ENCODE measurements at places on chromosomes 12 and 14.

DNA sequence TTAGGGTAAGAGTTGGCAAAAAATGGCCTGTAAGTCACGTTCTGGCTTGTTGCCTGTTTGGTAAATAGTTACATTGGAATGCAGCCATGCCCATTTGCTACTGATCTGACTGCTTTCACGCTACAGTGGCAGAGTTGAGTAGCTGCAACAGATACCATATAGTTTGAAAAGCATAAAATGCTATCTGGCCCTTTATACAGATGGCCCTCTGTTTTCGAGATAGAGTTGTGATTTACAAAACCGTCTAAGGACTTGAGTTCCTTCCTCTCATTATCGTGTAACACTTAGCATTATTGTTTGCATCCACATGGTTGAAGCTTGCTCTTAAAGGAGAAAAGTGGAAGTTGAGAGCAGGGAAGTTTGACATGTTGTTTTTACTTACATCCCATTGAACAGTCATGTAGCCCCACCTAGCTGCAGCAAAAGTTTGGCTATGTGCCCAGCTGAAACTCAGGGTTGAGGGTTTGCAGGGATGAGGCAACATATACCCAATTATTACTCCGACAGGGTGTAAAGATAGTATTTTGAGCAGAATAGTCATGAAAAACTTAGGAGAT lies 11.3 kb upstream of the SCFD1 start:
- DNase-seq: no peak

- DNase-seq: no peak
Observed at GRCh38 chr14:101047326-101047725, 143.8 kb upstream of the RTL1 start.

DNA sequence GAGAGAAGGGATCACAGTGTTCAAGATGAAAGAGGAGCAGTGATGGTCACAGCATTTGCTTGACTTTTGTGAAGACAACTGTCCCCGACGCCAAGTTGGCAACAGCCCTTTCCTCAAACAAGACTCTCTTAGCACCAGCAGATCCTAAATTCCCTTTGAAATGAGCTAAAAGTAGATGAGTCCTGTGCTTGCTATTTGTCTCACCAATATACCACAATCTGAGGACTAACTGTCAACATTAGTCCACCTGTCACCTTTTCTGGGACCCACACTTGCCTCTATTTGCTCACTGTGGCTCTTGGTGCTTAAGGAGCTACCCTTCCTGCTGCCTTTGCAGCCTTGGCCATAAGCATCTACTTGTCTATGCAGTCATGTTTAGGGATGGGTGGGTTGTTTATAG lies 47.4 kb upstream of the COL2A1 start:
- DNase-seq: no peak

DNA sequence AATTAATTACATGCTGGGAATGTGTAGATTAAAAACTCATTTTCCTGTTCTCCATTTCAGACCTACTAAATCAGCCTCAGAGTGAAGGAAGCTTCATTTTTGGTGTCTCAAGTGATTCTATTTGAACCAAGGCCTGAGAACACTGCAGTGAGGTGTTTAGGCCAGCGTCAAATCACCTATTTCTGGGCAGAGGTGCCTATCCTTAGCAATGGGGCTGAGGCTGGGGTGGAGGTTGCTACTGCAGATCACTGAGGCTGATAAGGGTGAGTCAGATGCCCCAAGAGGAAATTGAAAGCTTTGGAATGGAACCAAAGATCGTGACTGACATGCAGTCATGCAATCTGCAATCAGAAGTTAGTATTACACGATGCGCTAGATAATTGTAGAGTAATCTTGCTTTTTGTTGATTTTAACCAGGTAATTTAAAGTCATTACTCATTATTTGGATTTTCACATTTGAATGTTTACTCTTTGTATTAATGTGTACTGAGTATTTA lies 4.4 kb downstream of the TXNRD1 start:
- DNase-seq: no peak

DNA sequence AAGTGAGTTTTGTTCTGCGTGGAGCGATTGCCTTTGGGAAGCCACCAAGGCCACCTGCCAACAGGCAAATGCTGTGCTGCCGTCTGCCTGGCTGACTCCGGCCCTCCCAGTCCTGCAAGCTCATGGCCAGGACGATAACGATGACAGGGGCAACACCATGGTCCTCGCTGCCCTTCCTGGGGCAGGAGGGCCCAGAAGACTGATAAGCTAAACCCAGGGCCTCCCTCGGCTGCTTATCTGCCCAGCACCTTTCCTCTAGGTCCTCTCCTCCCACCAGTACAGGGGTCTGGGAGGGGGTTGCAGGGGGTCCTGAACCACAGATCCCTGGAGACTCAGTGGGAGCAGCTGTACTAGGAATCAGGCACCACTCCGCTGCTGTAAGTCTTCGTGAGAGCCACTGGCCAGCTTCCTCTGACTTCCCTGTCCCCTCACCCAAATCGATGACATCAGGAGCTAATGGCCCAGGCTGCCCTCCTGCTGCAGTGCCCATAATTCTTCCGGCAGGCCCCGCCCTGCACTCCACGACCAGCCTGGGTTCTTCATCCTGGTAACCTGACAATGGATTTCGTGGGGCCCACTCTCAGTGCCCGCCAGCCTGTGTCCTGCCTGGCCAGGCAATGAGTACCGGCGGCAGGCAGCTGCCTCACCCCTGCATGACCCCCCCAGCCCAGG lies 5.1 kb downstream of the ANKRD9 start:
- DNase-seq: no peak

DNA sequence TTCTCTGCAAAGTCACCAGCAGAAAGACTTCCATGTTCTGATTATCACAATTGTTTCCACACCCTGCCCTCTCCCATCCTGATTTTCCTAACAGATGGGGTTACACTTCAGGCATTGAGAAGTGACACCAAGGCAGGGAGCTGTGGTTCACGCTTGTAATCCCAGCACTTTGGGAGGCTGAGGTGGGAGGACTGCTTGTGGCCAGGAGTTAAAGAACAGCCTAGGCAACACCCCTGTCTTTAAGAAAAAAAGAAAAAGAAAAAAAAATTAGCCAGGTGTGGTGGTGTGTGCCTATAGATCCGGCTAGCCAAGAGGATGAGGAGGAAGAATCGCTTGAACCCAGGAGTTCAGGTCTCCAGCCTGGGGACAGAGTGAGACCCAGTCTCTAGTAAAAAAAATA lies 5.2 kb downstream of the PPP1CC start:
- DNase-seq: no peak

DNA sequence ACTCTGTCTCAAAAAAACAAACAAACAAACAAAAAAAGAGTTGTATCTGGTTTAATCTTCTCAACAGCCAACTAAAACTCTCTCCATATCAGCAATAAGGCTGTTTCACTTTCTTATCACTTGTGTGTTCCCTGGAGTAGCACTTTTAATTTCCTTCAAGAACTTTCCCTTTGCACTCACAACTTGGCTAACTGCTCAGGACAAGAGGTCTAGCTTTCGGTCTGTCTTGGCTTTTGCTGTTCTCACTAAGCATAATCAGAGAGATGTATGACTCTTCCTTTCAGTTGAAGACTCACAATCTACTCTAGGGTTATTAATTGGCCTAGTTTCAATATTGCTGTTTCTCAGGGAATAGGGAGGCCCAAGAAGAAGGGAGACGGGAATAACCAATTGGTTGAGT lies 12.3 kb downstream of the NEMP1 start:
- no peak for DNase-seq

GRCh38 chr14:85221832-85222231 lies 308.1 kb upstream of the FLRT2 start:
- DNase-seq: no peak

GRCh38 chr14:54503486-54503885 lies 6.2 kb upstream of the CGRRF1 start:
- no peak for DNase-seq

DNA sequence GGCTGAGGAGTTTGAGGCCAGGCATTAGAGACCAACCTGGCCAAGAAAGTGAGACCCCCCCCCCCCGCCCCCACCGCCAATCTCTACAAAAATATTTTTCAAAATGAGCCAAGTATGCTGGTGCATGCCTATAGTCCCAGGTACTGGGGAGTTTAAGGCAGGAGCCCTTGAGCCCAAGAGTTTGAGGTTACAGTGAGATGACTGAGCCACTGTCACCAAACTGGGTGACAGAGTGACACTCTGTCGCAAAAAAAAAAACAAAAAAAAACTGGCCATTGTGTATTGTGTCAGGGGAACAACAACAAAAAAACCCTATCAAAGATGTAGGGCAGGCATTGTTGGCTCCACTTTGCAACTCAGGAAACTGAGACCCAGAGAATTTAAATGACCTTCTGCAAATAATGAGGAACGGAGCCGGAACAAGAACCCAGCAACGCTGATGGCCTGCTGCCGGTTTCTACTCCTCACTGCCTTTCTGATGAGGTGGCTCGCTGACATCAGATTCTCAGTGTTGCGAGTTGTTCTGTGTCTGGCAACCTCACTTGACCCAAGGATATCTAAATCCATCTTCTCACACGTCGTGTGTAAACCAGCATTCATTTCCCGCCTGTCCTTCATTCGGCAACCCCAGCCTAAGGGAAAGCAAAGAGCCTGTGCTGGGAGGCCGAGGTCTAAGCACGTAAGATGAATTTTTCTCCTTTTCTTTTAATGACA lies 195.2 kb upstream of the CRY1 start:
- DNase-seq: no peak

GRCh38 chr14:68222154-68222553 lies 402.6 kb downstream of the RAD51B start:
- DNase-seq: no peak

- DNase-seq: no peak
Observed at GRCh38 chr12:74031045-74031444, 506.6 kb upstream of the ATXN7L3B start.

DNA sequence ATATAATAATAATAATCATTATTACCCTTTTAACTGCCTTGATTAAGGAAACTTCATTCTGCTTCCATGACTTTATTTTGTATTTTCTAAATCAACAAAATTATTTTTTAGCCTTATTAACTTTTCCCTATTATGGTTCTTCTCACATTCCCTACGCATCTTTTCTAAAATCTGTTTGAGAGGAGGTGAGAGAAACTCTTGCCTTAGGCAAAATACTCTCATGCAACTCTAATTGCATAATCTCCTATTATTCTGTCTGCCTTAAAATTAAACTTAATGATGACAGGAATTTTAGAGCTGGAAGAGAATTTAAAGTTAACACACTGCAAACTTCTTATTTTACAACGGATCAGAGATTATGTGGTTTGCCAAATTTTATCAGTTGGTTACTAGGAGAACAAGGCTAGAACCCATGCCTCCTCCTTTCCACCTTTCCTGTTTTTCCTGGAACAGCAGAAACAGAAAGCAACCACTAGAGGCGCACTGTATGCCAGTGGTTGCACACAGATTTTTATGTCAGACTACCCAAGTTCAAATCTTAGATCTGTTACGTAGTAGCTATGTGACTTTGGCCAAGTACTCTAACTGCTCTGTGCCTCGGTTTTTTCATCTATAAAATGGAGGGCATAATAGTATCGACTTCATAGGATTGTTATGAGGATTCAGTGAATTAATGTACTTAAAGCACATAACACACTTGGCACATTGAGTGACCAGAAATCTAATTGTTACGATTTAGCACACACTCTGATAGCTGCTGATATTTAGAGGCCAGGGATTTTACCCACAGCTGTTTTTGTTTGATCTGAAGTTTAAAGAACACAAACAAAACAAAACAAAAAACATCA lies 4.3 kb upstream of the BRMS1L start:
- DNase-seq: no peak

GRCh38 chr12:26767116-26767515 lies 65.9 kb downstream of the ITPR2 start:
- no peak for DNase-seq

DNA sequence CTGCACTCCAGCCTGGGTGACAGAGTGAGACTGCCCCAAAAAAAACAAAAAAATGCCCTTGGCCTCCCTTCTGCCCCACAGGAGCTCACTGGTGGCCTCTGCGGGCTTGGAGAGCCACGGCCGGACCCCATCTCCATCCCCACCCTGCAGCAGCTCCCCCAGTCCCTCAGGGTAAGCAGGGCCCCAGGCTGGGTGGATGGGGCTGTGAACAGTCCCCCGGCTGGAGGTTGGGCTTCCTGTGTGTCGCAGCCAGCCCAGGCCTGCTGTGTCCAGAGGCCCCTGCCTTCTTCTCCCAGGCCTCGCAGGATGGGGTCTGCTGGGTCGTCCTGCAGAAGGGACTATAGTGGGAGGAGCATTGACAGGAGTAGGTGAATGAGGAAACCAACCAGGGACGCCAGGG lies 15.4 kb upstream of the PUS1 start:
- DNase-seq: no peak

DNA sequence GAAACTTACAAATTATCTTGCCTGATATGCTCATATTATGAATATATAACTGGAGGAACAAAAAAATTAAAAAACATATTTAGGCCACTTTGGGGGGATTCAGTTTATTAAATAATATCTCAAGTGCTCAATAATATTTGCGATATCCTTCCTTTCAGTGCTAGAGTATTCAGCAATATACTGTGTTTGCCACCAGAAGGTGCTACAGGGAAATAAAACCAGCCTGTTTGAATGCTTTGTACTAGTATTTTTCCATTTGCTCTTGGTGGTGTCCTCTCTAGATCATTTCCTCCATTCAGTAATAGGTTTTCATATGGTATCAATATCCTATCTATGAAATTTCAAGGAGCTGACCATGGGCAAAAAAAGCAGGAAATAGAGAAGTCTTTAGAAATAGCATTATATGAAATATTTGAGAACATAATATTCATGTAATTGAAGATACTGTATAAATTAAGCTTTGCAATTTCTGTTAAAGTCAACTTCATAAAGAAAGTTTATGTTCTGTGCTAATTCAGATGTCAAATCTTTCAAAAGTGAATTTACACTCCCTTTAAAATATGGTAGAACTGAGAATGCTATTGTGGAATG lies 106.2 kb upstream of the NAV3 start:
- DNase-seq: no peak

- no peak for DNase-seq
Observed at GRCh38 chr14:22973217-22974032, 8.9 kb downstream of the AJUBA start.

DNA sequence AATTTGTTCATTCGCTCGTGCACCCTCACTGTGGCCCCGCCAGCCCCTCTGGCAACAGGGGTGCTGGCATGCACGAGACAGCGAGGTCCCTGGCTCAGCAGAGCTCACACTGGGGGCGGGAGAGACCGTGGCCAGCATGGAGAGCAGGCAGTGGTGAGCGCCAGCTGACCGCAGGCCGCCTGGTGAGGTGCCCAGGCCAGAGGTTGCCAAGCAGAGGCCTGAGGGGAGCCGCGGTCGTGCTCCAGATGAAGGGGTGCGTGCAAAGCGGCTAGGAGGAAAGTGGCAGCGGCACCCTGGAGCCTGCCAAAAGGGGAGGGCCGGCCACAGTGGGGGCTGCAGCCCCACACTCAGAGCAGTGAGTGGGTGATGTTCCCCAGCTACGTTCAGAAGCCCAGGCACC lies 56.1 kb downstream of the CDC42BPB start:
- DNase-seq: no peak

DNA sequence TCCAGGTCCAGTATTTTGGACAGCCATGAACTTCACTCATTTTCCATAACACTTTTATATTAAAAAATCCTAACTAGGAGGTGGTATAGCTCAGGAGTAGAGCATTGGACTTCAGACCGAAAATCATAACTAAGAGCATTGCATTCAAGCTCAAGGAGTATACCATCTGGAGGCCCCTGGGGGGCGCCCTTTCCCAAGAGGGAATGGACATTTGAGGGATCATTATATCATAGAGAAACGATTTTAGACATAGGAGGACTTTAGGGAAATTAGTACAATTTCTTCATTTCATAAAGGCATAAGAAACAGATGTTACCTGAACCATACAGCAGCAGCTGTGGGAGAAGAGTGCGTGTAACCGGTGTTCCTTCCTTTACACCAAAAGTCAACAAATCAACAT lies 5.2 kb upstream of the ATG14 start:
- DNase-seq: no peak

Data from GM12864 (cell line).